ENCODE measurements at places on chromosomes 16 and 17.

DNA sequence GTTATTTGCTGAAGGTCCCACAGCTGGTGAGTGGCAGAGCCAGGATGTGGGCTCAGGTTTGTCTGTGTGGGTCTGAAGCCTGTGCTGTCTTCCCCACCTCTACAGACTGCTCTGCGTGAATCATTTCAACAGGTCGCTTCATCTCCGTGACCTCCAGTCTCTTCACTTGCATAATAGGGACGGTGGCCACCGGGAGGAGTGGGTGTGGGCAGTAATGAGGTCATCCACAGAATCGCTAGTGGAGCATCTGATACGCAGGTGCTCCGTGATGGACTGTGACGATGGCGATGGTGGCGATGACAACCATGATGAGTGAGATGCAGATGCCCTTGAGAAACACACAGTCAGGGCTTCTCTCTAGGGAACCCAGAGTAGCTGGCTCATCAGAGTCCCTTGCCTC lies 120.2 kb downstream of the RAP1GAP2 start:
- no peak for DNase-seq

DNA sequence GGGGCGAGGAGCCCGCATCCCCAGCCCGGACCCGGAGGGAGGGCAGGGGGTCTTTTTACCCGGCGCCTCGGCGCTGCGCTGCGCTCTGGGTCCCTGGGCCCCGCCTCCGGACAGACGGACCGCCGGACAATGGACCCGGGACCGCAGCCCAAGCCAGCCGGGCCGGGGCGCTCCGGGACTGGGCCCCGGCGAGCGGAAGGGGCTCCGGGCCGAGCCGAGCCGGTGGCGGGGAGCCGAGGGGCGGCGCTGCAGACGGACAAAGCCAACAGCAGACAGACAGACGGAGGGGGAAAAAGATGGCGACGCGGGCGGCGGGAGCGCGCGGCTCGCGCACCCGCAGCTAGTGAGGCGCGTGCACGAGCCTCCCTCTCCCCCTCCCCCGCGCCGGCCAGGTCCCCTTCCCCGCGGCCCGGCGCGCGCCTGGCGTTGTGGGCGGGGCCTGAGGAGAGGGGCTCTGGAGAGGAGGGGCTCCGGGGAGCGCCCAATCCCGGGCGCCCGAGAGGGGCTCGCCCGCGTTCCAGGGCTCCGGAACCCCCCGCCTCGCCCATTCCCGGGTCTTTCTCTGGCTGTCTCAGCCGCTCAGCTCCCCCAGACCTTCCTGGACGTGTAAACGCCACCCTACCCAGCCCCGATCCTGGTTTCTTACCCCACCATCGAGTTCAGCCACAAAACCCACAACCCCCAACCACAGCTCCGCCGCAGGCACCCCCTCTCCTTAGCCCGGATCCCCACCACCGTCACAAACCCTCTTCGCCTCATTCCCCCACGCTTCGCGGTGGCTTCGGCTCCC lies at the start of gene ZNF821:
Gene ZNF821, minus strand, starts transcription at position 334 of the 790 bp plus-strand sequence. CDS start 4,236 bp downstream, outside the sequence.
- DNase-seq, result peak; percentile 66

DNA sequence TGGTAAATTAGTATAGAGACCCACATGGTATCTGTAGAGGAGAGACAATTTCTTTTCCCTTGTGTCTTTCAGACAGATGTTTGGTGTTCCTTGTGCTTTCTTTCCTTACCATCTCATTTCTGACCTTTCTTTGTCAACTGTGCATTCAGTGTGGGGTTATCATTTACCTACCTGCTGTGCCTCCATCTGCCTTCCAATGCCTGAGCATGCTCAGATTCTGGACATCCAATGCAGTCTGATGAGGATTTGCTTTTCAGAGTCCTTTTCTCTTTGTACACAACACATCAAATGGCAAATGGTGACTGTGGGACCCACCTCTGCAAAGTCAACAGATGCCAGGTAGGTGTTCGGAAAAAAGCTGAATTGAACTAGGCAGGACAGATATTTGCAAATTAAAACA lies 364.8 kb downstream of the CA10 start:
- no peak for DNase-seq

DNA sequence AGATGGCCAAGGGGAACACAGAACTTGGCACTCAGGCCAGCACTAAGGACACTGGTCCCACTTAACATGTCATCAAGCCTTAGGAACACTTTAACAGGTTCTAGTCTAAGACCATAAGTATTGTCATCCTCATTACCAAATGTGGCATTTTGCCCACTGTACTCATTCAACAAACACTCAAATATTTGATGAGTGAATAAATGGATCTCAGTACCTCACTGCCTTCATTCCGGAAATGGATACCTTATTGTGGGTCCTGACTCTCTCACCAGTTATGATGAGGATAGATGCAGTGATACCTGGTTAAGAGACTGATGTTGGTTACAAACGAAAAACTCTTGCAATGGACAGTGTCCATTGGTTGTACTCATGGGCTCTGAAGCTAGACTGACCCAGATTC lies 455.2 kb upstream of the DYNLRB2 start:
- no peak for DNase-seq

DNA sequence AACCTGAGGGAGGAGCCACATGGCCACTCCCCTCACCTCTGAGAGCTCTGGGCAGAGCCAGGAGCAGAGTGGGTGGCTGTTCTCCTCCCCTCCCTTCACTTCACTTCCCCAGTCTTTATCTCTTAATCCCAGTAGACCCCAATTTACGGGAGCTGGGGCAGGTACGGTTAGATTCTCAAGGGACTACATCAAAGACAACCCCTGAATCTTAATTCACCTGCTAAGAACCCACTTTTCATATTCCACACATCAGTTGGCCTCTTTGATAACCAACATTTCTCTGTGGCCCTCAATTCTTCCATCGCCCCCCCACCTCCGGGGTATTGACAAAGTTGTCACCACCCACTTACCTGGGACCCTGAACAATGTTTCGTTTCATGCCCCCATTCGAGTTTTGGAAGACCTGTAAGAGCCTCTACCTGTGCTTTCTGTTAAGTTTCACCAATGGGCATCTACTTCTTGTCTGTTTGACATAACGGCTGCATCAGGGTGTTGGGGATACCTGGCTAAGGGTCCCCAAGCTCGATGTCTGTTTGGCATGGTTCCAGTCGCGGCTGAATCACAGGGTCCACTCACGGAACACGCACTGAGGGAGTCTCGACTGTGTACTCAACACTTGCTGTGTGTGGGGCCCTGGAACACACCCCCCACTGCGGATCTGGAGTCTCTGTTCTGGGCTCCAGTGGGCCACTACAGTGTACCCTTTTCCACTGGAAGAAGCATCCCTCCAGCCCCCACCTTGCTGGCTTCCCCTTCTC lies 27.8 kb downstream of the SLC38A8 start:
- DNase-seq, result no peak

- DNase-seq, result no peak
Observed at GRCh38 chr17:81656835-81657234, 493 bp upstream of the PDE6G start.

GRCh38 chr17:43020030-43020621 lies 2.1 kb downstream of the VAT1 start:
- DNase-seq, result no peak

GRCh38 chr17:80104321-80104955 lies 3.1 kb downstream of the GAA start:
- peak; percentile 40 for DNase-seq

DNA sequence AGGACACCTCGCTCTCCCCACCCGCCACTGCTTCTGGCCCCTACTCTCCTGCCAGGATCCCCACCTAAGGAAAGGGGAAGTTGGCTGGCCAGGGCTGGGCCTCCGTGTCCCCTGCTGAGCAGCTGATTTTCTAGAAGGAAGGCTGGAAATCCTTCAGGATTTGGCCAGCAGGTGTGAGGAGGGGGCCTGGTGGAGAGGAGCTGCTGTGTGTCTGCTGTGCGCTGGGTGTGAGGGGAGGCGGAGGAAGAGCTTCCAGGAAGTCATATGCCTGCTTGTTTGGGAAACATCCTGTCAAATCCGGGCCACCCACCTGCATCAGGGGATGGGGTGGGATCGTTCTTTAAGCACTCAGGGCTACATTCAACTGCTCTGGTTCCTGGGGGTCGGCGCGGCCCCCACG lies 28.6 kb downstream of the TPSG1 start:
- no peak for DNase-seq

DNA sequence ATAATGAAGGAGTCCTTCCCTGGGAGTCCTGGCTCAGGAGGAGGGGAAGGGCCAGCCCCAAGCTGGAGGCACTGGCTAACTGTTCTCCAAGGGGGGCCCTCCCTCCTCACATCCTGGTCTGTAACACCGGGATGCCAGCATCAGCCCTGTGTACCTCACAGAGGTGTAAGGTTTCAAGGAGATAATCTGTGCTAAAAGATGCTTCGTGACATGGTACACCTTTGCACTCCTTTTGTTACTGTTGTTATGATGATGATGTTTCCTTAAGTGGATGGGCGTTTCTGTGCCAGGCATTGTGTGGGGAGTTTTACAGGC lies 236.7 kb upstream of the TNRC6C start:
- DNase-seq, result no peak

DNA sequence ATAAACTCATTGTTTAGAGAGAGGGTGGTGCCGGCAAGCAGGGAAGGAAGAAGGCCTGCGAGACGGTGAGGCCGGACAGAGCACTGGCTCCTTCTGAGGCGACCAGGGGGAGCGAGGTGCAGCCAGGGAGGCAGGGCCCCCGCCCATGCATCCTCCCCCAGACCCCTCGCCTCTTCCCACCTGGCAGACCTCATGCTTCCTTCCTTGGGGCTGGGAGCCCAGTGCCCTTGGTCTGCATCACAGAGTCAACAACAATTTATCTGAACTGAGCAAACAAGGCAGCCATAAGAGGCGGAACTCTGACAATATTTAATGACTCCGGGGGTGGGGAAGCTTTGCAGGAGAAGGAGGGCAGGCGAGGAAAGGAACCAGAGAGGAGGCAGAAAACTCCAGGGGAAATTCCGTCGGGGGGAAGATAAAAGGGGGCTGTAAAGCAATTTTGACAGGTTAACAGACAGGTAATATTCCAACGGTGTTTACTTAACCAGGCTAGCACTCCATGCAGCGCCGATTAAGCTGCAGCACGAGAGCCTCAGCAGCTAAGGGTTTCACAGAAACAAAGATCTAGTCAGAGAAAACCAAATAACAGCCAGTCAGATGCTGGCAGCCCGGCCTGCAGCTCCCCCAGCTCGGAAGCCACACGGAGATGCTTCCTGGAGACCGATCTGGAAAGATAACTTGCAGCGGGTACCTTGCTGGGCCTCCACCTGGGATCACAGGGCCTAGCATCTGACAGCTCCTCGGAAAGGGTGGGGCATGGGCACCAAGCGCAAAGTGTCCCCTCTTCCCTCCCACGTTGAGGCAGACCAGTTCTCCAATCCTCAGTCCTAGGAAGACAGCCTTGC lies 398.2 kb downstream of the SOX9 start:
- no peak for DNase-seq

- no peak for DNase-seq
Observed at GRCh38 chr17:82092094-82092586, 5.9 kb downstream of the FASN start.

- no peak for DNase-seq
Observed at GRCh38 chr16:5228369-5228768, 130.8 kb upstream of the EEF2KMT start.

DNA sequence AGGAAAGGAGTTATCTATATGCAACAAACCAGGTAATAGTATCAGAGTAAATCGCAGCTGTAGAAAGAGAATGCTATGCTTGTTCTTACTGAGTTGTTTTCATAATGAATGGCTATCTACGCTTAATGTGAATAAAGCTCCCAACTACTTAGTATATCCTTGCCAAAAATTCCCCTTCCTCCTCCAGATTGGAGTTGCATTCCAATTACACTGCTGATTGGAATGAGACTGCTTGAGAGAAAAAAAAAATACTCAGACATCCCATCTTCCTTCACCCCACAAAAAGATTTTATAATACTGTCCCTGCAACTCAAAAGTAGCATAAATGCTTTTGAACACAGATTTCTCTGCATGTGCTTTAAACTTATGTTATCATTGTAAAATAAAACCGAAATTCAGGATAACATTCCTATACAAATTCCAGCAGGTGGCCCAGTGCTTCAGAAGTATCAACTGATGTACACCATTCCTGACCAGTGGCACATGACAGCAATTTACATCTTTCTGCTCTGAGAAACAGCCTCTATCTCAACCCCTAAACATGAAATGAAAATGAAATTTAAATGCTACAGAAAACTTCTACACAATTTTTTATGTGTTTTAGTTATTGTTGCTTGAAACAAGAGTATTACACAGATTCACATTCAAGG lies 47.0 kb downstream of the SMURF2 start:
- DNase-seq, result no peak

- no peak for DNase-seq
Observed at GRCh38 chr17:61150686-61151299, 248.8 kb upstream of the TBX2 start.

DNA sequence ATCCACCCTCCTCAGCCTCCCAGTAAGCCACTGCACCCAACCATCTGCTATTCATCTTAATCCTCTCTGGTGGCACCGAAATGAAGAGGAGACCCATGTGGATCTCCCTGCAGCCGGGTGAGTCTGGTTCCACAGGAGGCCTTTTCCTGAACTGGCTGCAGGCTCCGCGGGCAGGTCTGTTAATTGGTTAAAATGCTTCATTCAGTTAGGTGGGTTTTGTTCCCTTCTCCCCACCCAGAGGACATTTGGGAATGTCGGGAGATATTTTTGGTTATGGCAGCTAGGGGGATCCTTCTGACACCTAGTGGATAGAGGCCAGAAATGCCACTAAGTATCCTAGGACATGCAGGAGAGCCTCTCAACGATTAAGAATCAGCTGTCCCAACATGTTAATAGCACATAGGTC lies 16.7 kb downstream of the C16orf54 start:
- DNase-seq, result no peak

DNA sequence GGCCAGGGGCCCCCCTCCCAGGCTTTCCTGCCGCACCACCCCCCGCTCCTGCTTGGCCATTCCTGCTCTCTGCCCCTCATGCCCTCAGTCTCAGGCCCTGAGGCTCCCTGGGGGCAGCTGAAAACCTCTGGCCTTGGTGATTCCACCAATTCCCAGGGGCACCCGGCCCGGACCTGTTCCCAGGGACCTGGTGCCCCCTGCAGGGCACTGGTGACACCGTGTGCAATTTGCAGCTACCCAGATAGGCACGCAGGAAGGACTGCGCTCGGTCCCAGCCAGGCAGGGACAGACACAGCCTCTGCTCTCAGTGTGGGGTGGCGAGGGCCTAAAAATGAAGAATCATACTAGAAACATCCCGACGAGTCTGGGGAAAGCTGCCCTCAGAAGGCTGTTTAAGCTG lies 13.4 kb downstream of the WFDC1 start:
- DNase-seq, result peak; percentile 14

DNA sequence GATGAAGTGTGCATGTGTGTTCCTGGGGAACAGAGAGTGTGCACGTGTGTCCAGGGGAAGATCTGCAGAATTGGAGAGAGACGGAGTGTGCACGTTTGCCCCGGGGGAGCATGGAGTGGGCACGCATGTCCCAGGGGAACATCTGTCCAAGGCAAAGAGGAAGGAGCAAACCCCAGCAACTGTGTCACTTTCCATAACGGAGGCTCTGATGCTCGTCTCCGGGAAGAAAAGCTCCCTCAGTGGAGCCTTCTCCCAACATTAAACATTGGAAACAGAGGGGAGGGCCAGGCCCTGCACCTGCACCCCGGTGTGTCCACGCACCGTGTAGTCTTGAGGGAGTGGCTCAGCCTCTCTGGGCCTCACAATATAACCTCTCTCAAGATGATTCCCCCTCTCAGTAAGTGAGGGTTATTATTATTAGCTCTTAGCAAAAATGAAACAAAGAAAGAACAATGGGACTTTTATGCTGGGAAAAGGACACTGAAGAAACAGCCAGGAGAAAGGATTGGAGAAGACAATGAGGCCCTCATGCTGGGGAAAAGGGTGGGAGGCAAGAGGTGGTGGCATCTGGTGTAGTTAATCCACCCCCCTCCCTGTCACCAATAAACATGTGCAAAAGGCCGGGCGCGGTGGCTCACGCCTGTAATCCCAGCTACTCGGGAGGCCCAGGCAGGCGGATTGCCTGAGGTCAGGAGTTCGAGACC lies 7.6 kb downstream of the RAB40B start:
- no peak for DNase-seq

GRCh38 chr16:79721270-79721669 lies 120.7 kb upstream of the MAF start:
- no peak for DNase-seq
